CD4-positive, alpha-beta T cell treated with Interleukin-1 beta for 1 hour (primary cell): ENCODE measurements at places on chromosomes 6 and 20.

- DNase-seq = no peak
Measured at GRCh38 chr6:137498481-137499190, 4.4 kb upstream of the OLIG3 start.

DNA sequence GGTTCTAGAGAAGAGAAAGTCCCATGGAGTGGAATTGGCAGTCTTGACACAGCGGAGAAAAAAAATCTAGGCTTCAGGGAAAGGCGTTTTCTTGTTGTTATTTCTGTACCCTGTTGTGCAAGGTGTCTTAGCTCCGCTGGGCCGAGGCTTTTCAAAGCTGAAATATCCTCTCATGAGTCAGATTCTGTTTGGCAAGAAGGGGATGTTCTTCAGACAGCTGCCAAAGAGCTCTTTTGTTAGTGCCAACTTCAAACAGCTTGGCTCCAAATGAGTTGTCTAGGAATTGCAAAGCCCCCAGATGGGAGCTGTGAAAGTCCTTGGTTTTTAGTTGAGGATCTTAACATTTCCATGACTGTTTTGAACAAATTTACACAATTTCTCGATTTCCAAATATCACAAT, 45.6 kb downstream of the LRRN4 start:
- peak; percentile 33 for DNase-seq

GRCh38 chr20:9807136-9807535, 31.7 kb downstream of the PAK5 start:
- DNase-seq = no peak

DNA sequence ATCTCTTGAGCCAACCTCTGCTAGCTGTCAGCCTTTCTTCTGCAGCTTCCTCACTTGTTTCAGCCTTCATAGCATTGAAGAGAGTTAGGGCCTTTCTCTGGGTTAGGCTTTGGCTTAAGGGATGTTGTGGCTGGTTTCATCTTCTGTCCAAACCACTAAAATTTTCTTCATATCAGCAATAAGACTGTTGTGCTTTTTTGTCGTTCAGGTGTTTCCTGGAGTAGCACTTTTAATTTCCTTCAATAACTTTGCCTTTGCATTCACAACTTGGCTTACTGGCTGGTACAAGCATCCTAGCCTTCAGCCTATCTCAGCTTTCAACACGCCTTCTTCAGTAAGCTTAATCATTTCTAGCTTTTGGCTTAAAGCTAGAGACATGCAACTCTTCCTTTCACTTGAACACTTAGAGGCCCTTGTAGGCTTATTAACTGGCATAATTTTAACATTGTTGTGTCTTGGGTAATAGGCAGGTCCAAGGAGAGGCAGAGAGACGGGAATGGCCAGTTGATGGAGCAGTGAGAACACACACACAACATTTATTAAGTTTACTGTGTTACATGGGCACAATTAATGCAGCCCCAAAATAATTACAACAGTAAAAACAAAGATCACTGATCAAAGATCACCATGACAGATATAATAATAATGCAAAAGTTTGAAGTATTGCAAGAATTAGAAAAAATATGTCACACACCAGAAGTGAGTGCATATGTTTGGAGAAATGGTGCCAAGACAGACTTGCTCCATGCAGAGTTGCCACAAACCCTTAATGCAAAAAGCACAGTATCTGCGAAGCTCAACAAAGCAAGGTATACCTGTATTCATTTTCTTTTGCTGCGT, 98.6 kb downstream of the HIVEP1 start:
- peak; percentile 12 for DNase-seq
